ENCODE measurements at places on chromosomes 13 and 19.

GRCh38 chr13:48585456-48585840 is 52.6 kb upstream of the RCBTB2 start:
- no peak for DNase-seq

GRCh38 chr19:57587529-57587928 is 3.6 kb downstream of the ZIK1 start:
- DNase-seq = no peak

- no peak for DNase-seq
These were observed 632.4 kb downstream of the SLITRK5 start for GRCh38 chr13:88303605-88304004.

- DNase-seq = no peak
These were observed 851 bp downstream of the FBXO46 start for GRCh38 chr19:45729800-45730290.

DNA sequence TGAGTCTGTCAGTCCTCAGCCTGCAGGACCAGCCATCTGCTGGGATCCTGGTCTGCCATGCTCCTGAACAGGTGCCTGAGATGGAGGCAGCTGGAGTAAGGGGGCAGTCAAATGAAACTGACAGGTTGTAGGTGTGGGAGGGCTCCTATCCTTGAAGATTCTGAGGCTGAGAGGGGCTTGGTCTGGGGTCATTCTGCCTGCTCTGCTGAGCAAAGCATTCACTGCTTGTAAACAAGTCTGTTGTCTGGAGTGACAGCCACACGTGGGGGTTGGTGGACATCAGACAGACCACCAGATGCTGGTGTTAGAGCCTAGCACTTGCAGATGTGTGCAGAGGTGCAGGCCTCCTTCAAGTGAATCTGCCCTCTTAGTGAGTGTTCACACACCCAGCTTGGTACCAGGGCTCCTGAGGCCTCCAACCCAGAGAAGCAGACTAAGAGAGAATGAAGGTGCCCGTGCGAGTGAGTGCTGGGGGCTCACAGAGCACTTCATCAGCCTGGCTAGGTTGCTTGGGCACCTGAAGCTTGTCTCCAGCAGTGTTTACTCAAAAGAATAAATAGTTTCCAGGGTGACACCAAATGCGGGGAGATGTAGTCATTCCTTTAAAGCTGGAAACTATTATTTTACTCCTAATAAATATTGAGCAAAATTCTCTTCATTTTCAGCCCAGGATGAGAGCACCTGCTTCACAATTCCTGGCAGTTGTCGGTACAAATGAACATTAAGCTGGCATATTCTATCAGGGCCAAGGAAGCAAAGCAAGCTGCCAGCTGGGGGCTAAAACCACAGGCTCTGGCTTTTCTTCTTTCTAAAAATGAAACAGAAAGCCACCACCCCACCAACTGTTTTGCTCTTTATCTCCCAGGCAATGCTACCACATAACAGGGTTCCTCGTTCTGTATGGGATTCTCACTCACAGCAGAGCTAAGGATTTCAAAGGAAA is 82.3 kb downstream of the RNASEH2B start:
- DNase-seq = no peak

DNA sequence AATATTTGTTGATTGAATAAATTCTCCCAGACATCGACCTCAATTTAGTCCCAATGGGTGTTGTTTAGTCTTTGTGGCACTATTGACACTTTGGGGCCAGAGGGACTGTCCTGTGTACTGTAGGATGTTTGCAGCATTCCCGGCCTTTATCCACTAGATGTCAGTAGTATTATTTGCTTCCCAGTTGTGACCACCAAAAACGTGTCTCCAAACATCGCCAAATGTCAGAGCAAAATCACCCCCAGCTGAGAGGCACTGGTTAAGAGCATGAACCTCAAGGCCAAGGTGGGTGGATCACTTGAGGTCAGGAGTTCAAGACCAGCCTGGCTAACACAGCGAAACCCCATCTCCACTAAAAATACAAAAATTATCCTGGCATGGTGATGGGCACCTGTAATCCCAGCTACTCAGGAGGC is 15.4 kb downstream of the NLRP12 start:
- DNase-seq = no peak

DNA sequence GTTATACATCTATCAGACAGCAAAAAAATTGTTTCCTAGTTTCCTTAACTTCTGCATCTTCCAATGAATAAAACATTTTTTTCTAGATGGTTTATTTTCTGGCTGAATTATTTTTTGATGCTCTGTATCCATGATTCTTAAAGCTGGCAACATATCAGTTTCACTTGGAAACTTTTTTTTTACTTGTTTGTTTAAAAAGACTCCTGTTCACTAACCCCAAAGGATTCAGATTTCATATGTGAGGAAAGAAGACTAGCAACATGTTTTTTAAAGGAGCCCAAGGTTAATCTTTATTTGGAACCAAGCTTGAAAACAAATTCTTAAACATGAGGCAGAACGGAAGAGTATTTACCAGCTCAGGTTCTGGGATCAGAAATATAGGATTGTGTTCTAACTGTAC is 632.3 kb downstream of the SLITRK6 start:
- no peak for DNase-seq

DNA sequence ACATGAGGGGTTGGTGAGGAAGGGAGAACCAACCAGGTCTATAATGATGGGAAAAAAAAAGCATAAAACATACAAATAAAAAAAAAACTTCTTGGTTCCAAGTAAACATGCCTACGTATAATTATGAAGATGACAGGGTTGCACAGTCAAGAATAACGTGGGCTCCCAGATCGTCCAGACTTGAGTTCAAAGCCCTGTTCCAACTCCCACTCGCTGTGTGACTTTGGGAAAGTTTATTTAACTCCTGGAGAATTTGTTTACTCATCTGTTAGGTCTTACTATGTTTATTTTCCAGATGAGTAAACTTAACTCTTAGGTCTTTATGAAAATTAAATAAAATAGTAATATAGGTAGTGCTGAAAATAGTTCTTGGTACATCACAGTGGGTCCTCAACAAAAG is 13.8 kb downstream of the STARD13 start:
- no peak for DNase-seq

DNA sequence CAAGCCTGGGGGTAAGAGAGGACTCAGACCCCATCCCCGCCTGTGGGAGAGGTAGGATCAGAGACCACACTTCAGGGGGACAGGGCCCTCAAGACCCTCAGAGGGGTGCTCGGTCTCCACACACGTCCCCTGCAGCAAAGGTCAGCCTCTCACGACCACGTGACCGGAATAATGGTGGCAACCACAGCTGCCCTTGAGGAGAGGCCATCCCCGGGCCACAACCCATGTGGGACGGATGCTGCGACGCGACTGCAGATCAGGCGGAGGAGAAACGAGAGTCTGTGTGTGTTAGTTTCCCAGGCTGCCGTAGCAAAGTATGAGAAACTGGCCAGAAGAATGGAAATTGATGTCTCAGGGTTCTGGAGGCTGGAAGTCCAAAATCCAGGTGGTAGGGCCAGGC is 8.9 kb downstream of the MED25 start:
- DNase-seq = no peak

- no peak for DNase-seq
These were observed 10.2 kb upstream of the EBPL start for GRCh38 chr13:49701491-49701890.

GRCh38 chr19:50332244-50333038 is 3.3 kb upstream of the KCNC3 start:
- no peak for DNase-seq

DNA sequence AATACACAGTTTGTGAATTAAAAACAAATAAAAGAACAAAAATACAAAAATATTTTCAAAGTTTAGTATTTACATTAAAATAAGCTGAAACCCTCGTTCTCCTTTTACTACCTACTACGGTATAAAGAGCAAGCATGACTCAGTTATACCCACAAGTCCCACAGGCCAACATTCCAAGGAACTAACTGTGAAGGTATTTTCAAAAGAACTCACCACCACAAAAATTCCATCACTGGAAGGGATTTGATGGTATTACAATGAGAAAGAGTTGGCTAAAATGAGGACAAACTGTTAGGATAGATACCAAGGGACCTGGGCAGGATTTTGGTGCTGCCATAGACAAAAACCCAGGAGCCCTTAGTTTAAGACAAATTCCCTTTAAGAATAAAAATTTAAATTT is 122.7 kb downstream of the TBC1D4 start:
- DNase-seq = no peak

DNA sequence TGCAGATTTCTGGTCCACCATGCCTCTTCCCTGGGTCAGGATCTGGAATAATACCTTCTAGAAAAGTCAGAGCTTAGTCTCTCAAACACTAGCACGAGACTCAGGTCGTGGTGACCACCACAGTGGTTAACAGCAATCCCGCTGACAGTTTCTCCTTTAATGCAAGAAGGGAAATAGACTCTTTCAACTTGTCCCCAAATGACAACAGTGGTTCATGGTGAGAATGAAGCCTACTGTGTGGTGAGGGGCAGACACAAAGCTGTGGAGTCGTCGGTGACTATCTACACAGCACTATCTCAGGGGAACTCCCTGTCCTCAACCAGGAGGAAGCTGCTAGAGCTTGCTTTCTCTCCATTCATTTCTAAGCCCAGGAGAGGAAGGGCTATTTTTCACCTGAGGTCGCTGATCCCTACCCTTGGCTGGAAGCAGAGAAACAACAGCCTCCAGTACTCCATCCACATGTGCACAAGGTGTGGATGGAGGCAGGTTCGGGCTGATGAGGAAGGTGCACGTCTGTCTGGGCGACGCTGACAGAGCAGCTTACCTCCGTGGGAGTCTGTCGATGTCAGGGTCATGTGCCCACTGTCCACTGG is 72.4 kb downstream of the STK24 start:
- DNase-seq = no peak

GRCh38 chr13:67296511-67296910 is 66.4 kb upstream of the PCDH9 start:
- DNase-seq = no peak

GRCh38 chr19:47680858-47681332 is 32.3 kb upstream of the EHD2 start:
- no peak for DNase-seq

GRCh38 chr19:24055548-24055947 is 31.4 kb upstream of the ZNF254 start:
- DNase-seq = no peak

DNA sequence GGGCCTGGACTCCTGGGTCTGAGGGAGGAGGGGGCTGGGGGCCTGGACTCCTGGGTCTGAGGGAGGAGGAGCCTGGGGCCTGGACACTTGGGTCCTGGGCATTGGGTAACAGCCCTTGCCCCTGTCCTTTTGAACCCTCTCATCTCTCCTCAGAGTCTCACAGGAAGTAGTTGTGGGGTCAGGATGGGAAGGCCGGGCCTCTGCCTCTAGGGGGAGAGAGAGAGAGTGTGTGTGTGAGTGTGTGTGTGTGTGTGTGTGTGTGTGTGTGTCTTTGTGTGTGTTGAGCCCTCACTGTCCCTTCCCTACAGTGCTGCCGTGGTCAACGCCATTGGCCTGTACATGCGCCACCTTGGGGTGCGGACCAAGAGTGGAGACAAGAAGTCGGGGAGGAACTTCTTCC is 10.9 kb downstream of the ARHGEF1 start:
- no peak for DNase-seq

GRCh38 chr13:48631441-48631840 is 22.3 kb upstream of the CYSLTR2 start:
- DNase-seq = no peak

GRCh38 chr19:57888560-57889231 is at the start of gene ZNF814:
Gene ZNF814 (minus strand): TSS chr19:57889037. CDS start chr19:57888802, 235 bp downstream.
- DNase-seq = no peak

DNA sequence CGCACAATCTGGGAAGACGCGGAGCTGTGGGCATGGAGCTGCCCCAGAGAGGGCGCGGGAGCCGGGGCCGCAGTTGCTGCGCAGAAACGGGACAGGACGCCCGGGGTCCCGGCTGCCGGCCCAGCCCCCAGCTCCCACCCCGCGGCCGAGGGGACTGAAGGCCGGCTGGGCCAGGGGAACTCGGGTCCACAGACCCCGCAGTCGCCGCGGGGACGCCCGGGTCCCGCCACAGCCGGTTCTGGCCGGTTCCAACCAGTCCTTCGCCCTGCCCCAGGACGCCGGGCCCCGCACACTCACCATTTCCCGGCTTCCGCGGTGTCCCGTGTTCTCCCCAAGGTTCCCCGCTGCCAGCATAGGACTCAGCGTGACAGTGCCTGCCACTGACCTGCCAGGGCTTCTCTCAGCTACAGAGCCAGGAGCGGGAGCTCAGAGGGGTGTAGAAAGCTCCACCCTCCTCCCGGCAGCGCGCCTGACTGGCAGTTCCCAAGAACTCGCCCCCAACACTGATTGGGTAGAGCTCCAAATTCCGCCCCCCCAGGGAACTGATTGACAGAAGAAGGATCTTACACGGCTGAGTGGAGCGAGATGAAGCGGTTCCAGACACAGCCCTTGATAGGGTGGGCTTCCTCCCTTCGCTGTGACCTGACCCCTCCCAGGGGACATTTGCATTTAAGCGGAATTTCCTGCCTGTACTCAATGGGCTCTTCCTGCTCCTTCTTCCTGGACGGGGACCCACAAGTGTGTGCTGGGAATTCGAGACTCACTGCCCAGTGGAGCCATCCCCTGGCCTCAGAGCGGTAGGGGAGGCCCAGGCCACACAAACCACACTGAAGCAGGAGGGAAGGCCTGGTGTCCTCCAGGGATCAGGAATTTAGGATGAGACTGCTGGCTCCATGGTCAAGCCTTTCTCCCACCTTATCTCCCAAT is at the start of gene ZNF442:
TSS of gene ZNF442 (minus strand) at position 448 of the 927 bp plus-strand sequence. CDS start 2,052 bp downstream, outside the sequence.
- peak; percentile 85 for DNase-seq

DNA sequence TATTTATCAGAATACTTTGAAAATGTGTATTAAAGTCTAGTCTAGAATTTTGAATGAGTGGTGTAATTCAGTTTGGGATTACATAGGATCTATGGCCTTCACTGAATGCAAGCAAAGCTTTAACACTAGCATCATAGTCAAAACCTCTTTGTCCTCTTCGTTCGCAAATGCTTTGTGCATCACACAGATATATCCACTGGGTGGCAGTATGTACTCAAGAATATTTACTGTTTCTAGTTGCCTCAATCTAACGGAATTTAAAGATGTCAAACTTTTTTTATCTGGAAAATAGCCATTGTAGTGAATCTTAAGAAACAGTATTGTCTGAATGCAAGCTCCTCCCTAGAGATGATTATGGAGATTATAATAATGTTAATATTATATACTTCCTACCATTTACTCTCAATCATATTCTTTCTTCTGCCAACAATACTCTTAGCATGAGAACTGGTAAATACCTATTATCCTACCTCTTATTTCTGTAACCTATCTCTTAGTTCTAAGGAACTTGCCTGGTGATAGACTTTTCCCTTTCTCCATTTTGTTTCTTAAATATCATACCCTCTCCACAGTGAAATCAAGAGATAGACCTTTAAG is 25.8 kb downstream of the LACC1 start:
- peak; percentile 7 for DNase-seq

GRCh38 chr13:46871557-46871956 is 25.3 kb downstream of the HTR2A start:
- no peak for DNase-seq

GRCh38 chr13:110275931-110276552 is 30.9 kb downstream of the COL4A1 start:
- no peak for DNase-seq

Data from NCI-H1417 treated with DMSO at 0.1 percent for 48 hours (cell line).